ENCODE measurements at places on chromosomes 12 and 14.

GRCh38 chr12:126219654-126220279, 1154.5 kb downstream of the AACS start:
- no peak for DNase-seq

GRCh38 chr12:12171991-12172511, 94.8 kb downstream of the LRP6 start:
- DNase-seq = no peak

DNA sequence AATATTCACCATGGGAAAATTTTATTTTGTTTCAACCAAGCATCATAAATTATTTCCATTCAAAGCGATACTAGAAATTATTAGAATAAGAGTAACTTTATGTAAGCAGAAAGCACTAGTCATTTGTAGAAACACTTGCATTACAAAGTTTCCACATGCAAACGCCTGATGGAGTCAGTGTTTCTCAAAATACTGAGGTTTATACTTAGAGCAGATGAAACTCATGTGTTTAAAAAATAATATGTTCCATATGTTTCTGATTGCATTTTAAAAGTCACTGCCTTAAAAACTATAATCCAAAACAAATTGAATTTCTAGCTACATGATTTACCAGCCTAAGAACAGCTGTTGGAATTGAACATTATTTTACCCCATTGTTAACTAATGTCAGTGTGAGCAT, 1246.4 kb downstream of the SLC16A7 start:
- no peak for DNase-seq

DNA sequence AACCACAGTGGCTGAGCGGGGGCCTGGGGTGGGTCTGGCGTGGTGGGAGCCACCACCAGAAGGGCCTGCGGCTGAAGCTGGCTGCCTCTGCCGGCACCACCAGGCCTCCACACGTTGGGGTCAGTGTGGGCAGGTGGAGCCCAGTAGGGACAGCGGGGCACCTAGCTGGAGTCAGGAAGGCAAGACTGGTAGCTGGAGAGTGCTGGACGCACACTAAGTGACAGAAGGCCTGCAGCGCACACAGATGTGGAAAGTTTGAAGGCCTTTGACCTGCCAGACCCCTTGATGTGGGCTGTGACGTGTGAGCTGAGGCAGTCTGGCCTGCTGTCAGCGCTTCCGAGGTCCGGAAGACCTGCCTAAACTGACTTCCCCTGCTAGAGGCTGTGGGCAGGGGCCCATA, 26.3 kb downstream of the RIN3 start:
- DNase-seq = no peak

DNA sequence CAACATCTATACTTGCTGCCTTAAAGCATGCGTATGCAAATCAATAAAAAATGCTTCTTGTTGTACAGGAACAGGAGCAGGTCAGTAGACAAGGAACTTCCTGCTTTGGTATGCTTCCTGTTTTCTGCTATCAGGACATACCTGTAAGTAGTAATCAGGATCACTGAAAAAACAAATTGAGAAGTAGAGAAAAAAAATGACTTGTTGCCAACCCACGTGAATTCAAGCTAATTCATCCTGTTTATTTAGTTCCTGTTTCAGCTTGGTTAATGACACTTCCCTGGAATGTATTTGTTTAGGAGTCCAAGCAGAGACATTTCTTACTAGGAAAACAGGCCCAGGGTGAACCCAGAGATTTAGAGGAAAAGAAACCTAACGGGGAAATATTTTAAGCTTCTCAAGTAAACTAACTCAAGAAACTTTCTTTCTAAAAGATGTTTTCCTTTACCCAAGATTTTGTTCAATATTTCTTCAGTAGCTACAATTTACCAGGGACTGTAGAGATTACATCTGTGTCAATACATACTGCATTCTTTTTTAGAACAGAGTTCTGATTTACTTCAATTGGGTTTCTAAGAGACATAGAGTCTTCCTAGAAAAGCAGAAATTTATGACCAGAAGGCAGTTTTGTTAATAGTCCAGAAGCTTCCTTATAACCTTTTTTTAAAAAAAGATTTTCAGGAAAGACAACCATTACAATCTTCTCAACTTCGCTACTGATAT, 124.2 kb downstream of the PAWR start:
- no peak for DNase-seq

DNA sequence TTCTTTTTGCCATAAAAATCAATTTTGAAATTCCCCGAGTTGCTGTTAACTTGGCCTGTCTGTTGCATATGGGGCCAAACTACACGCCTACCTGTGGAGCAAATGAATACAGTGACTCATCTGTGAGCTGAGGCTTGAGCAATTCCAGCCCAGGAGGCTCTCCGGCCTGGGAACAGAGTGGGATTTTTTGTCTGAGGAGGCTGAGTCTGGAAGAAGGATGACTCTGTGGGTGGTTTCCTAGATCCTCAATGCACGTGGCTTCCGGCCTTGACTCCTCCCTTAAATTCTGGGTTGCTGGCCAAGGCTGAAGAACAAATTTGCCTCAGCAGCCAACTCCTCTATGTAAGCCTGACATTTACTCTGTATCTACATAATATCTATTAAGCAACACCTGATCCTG, 124.1 kb downstream of the SSPN start:
- no peak for DNase-seq

GRCh38 chr14:105116451-105117256, 51.4 kb upstream of the GPR132 start:
- no peak for DNase-seq

GRCh38 chr12:3538466-3539030, 47.5 kb downstream of the PRMT8 start:
- DNase-seq = no peak

GRCh38 chr12:77384941-77385340, 319.6 kb upstream of the E2F7 start:
- DNase-seq = no peak

- DNase-seq = no peak
These were observed 66.6 kb downstream of the MON2 start for GRCh38 chr12:62533087-62533754.

DNA sequence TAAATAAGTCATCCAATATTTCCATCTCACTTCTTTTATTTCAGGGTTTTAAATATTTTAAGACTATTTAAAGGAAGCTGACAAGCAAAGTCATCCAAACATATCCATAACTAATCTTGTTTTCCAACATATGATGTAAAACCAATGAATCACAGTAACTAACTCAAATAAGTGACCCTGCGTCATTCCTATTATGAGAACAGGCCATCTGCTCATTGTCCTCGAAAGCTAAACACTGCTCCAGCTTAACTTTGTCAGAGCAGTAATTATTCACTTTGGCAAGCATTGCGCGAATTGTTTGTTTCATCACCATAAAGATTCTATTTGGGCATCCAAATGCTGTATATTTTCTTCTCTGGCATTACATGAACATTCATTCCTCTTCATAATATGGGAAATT, 99.1 kb downstream of the CAPZA3 start:
- DNase-seq = no peak

GRCh38 chr12:39723831-39724230, 104.2 kb upstream of the ABCD2 start:
- DNase-seq = no peak

DNA sequence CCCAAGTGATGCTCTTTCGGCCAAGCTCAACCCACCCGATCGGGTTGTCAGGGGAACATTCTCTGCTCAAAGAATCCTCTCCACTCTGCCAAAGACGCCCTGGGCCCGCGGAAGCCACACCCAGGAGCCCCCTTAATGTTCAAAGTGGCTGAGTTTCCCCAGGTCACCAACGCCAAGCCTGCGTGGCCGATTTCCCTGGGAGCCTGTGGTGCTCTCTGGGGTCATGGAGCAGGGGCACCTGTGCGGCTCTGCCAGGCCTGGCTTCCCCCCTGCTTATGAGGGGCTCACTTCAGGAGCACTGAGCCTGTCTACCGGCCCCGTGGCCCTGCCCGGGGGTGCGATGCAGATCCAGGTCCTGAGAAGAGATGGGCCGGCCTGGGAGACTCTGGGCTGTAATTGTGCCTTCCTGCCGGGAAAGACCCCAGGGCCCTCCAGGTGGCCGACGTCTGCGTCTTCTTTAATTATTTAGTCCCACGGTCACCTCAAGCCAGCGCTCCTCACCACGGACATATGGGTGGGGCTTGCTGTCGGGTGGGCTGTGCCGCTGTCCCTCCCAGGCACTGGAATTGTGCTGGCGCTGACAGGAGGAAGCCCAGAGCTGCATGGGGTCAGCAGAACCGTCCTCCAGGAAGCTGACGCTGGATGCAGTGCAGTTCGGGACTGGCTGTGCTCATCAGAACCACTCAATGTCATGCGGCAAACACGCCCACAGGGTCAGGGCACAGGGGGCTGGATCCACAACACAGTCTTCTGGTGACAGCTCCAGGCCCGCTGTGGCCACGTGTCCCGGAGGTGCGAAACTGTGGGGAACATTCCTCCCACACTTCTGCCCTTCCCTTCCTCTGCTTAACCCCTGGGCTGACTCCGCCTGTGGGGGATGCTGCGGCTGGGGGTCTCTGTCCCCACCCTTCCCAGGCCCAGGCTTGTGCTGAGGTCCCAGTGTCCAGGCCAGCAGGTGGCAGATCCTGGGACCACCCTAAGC, 267.6 kb upstream of the SFSWAP start:
- no peak for DNase-seq

DNA sequence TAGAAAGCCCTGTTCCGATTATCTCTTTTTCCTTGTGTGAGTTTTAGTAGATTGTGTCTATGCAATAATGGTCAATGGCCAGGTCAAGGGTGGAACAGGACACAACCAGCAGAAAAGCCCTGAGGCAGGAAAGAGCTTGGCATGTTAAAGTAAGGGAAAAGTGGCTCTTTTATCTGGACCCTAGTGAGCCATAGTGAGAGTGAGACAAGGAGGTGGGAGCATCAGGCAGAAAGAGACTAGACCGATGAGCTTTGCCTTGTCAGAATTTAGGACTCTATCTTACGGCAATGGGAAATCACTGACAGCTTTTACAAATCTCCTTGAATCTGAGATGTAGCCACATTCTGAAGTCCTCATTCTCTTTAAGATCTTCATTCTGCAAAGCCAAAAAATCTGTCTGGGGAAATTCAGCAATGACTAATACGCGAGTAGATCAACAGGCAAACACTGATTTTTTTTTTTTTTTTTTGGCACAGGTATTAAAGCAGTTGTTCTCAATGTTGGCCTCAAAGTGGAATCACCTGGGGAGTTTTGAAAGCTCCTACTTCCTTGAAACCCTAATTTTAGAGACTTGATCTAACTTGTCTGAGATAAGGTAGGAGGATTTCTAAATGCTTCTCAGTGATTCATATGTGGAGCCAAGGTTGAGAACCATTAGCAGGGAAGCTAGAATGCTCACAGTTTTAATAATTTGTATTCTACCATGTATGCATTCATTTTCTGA, 33.9 kb downstream of the TMEM19 start:
- DNase-seq = no peak

GRCh38 chr12:86373813-86374212, 117.6 kb upstream of the MGAT4C start:
- no peak for DNase-seq

GRCh38 chr12:92108651-92109050, 37.0 kb downstream of the BTG1 start:
- DNase-seq = no peak

GRCh38 chr12:2751230-2751629, 43.5 kb upstream of the FKBP4 start:
- no peak for DNase-seq

DNA sequence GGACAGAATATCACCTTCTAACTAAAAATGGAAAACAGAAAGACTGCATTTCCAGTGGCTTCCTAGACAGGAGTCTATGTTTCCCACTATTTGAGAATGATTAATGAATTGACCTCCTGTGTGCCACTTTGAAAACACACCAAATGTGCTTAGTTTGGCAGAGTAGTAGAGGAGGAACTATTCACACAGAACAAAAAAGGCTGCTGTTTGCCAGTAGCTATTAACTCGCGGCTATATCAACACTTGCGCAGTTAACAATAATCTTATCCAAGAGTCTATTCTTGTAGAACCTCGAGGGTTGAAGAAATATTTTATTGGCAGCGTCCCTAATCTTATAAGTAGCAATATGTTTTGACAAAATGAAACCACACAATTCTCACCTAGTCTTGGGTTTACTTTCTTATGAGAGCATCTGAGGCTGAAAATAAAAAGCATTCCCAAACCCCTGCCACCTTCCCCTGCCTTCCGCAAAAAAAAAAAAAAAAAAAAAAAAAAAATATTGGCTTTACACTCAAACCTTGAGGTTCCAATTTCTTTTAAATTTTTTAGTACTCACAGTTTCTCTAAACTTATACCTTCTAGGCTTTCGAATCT, 127.3 kb upstream of the FLRT2 start:
- DNase-seq = no peak

DNA sequence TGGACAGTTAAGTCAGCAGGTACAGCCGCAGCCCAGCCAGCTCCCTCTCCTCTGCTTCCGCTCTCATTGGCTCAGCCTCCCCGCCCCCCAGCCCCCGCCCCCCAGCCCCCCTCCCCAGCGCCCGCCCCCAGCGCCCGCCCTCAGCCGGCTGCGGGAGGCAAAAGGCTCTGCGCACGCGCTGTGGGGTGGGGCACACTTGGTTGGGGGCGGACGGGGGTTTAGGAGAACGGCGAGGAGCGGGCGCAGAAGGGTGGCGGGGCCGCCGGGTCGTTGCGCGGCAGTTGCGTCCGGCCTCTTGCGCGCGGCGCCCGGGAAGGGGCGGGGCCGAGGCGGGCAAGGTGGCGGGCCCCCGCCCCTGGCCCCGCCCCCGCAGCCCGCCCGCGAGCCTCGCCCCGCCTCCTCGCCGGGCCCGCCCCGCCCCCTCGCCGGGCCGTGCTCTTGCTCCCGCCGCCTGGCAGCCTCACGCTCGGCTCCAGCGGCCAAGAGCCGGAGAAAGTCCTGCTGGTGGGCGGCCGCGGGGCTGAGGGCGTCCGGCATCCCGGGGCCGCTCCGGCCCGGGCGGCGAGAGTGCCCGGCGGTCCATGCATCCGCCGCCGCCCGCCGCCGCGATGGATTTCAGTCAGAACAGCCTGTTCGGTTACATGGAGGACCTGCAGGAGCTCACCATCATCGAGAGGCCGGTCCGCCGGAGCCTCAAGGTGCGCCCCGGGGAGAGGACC, at the start of gene PPP4R4:
Gene PPP4R4, plus strand, starts transcription at position 438 of the 719 bp plus-strand sequence. Its CDS starts 144 bp downstream, at position 582.
- DNase-seq = peak; percentile 76

DNA sequence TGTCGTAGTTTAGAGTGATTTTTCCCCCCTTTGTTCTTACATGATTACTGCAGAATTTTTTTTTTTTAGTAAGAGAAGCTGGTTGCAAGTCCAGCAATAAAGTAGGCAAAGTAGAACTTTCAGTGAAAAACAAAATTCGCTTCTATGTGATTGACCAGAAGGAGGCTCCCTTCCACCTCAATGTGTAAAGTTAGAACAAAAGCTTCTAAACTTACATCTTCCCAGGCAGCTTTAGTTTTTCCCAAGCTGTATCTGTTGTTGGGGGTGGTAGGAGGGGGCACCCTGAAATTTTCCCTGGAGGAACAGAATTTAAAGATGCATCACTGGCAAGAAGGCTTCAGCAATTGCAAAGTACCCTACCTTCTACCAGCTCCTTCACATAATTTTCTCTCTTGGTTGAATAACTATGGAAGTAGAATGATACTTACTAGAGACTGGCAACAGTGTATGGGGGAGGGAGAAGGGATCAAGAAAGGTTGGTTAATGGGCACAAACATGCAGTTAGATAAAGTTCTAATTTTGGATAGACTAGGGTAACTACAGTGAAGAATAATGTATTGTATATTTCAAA, 87.3 kb upstream of the E2F7 start:
- DNase-seq = no peak

- no peak for DNase-seq
These were observed 12.7 kb upstream of the BDKRB2 start for GRCh38 chr14:96191841-96192462.

Data from stimulated activated CD4-positive, alpha-beta T cell treated with anti-CD3 and anti-CD28 coated beads, Interleukin-1b, Interleukin-23, amount 100 ng/mL, for 1 hour (primary cell).